Stimulated activated CD4-positive, alpha-beta T cell treated with anti-CD3 and anti-CD28 coated beads, Interleukin-15, amount 100 ng/mL, for 1 hour (primary cell): ENCODE measurements at places on chromosomes 4 and X.

GRCh38 chr4:36133658-36134057, 110.7 kb downstream of the ARAP2 start:
- DNase-seq = no peak

GRCh38 chr4:119735165-119735651, 106.6 kb upstream of the PDE5A start:
- DNase-seq = no peak

GRCh38 chr4:129379429-129379828, 283.5 kb downstream of the C4orf33 start:
- no peak for DNase-seq

DNA sequence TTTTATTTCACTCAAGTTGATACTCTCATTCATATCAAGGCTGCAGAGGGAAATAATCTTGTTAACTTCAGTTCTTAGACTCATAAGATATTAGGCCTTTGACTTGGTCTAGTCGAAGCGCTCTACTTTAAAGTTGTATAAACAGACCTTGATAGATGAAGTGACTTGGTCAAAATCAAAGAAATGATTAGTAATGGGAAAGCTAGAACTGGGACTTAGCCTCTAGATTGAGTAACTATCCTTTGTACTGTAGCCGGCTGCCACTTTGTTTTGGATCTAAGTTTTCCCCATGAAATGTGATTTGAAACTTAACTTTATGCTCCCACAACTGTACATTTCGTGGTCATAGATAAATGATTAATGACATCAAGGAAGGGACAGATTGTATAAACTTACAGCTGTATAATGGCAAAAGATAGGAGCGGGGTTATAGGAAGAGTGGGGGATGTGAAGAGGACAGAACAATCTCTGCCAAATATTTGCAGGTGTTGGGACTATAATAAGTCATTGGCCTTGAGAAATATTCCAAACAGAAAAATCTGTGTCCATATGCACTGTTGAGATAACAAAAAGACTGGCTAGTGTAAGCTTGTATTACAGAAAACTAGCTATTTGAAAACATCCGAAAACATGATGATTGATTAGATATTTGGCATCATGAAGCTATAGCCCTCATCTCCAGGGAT, 17.2 kb downstream of the MID2 start:
- no peak for DNase-seq

DNA sequence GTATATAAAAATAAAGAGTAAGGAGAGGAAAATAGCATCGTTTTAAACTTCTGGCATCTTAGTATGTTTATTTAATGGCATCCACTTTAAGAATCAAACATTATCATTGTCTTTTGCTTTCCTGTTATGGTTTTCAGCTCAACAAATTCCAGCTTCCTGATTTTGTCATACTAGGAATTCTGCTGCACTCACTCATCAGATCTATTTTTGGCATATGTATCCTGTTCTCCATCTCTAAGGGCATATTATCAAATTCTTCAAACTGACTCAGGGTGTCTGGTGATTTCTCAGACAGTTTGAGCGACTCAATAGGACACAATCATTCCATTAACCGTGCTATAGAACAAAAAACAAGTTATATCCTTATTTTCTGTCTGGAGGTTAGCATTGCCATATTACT, 248.5 kb upstream of the DIAPH2 start:
- no peak for DNase-seq

- no peak for DNase-seq
Measured at GRCh38 chr4:8906991-8907595, 35.5 kb upstream of the HMX1 start.

DNA sequence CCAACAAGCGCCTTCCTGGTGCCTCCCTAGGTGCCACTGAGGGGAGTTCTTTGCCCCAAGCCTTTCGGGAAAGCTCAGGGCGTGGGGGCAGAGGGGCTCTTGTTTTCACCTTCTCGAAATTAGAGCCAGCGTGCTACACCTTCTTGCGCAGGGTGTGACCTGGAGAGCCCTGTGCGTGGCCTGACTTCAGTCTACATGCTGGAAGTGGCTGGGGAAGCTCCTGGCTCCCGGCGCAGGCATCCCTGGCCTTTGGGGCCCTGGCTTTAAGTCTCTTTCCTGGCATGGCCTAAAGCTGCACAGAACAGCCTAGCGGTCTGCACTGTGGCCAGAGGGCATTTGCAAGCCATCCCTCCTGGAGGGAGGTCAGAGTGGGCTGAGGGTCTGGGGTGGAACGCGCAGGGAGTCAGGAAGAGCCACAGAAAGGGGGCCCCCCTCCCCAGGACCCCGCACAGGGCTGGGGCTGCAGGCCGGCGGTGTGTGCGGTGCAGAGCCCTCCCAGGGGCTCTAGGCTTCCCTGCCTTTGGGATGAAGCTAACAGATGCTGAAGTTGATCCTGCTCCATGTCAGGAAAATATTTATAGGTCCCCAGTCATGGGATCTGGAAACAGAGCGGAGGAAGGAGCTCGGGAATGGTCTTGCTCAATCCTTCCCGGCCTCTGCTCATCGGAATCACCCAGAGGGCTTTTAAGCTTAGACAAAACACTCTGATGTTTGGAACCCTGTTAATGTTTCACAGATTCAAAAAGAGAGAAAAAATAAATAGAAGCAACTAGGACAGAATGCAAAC, 781 bp upstream of the SPON2 start:
- DNase-seq = no peak

- DNase-seq = no peak
Measured at GRCh38 chr4:16278178-16278577, 51.9 kb upstream of the TAPT1 start.

- DNase-seq = no peak
Measured at GRCh38 chrX:102491766-102492165, 20.2 kb upstream of the TCP11X2 start.

- DNase-seq = no peak
Measured at GRCh38 chr4:137307806-137308205, 224.5 kb downstream of the PCDH18 start.

GRCh38 chrX:45295259-45295986, 94.7 kb upstream of the DIPK2B start:
- no peak for DNase-seq

- DNase-seq = no peak
Measured at GRCh38 chr4:86091201-86091600, 268.7 kb downstream of the MAPK10 start.

- no peak for DNase-seq
Measured at GRCh38 chr4:8097141-8097541, 61.5 kb downstream of the ABLIM2 start.

DNA sequence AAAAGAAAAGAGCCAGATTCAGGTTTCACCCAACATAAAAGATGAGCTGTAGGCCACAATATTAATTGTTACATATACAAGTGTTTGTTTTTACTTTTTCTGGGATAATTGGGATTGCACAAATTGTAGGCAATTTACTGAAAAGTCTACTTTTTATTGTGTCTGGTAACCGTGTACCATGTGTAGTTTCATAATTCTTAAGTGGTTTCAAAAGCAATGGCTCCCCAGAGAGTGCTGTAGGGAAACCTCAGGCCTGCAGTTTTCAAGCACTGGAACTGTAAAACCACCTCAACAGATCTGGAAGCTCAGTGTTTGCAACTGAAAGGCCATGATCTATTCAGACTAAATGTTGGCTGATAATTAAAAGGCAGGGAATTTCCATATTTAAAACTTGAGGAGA, 53.9 kb upstream of the MMAA start:
- DNase-seq = no peak

DNA sequence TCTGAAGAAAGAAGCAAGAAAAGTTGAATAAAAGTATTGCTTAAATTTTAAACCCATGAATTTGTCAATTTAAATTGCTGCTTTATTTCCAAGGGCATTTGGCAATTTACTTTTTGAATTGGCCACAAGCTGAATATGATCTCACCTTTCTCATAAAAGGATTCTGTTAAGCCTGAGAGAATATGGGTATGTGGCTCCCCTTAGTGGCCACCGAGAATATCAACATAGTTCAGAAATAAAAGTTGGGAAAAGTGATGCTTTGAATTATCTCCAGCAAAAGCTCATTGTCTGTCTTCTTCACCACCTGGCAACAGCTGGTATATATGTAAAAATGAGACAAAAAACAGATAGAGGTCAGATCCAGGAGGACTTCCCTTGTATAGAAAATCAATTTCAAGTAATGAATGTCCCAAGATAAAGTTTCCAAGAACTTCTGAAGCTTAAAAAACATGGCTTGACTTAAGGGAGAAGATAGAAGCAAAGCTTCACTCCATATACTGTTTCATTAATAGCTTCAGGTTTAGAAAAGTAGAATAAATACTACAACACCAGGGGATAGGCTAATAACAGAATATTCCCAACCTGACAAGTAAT, 290.7 kb upstream of the FAM241A start:
- no peak for DNase-seq

GRCh38 chrX:6614506-6614905, 79.6 kb upstream of the VCX3A start:
- no peak for DNase-seq

DNA sequence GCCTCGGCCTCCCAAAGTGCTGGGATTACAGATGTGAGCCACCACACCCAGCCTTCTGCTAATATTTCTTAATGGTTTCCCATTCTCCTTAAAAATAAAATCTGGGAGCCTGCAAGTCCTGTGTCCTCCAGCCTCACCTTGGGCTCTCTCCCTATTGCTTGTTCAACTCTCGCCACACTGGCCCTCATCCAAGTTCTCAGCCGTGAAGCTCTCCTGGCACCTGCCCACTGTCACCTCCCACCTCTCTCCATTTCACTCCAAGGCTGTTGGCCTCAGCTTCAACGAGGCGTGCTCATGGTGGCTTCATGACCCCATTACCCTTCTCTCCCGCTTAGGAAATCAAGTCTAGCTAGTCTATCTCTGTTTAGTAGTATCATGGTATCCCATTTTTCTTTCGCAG, 9.5 kb upstream of the ETNPPL start:
- DNase-seq = no peak

- no peak for DNase-seq
Measured at GRCh38 chr4:5021546-5021945, 2.3 kb upstream of the CYTL1 start.

DNA sequence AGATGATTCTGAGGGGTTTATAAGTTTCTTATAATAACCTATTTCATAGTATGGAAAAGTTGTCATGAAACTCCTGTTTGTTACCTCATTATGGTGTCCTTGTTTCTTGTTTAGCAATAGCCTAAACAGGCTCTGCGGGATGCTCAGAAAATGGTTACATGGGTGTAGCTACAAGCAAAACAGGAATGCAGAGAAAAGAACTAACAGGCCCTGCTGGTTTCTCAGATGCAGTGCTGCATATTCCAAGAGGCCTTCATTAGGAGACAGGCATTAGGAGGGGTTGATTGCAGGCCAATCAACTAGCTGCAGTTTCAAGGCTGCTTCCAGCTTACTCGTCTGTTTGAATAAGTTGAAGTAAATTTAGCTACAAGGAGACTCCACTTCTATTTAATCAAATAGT, 37.6 kb upstream of the HPGD start:
- DNase-seq = no peak

DNA sequence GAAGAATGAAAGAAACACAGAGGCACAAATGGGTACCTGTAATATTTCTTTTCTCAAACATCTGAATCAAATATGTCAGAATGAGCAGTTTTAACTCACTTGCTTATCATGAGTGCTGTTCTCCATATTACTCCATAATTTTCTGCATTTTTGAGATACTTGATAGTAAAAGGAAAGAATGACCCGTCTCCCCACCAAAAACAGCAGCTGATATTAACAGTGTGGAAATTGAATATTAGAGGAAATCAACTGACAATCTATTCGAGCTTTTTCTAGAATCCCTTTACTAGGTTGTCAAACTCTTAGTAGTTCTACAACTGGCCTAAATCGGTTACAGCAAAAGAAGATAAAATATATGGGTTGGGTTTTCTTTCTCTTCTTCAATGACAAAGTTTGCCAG, 49.9 kb upstream of the HELT start:
- no peak for DNase-seq

DNA sequence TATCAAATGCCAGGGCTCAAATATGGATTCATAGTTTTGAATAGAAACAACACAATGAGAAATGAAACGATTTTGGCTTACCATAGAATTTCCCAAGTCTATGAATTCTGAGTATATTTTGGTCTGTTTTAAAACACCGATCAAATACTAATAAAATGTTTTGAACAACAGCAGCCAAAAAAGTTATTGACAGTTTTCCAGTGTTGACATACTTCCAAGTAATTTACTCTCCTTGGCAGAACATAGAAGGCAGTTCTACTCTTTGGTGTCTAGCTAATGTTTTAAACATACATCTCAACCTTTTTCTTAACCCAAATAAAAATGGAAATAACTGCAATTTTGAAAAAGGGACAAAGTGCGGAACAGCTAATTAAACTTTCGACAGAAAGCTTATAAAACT, 1419.8 kb downstream of the ADGRL3 start:
- DNase-seq = no peak

GRCh38 chr4:115484479-115484878, 371.1 kb upstream of the NDST4 start:
- DNase-seq = no peak

DNA sequence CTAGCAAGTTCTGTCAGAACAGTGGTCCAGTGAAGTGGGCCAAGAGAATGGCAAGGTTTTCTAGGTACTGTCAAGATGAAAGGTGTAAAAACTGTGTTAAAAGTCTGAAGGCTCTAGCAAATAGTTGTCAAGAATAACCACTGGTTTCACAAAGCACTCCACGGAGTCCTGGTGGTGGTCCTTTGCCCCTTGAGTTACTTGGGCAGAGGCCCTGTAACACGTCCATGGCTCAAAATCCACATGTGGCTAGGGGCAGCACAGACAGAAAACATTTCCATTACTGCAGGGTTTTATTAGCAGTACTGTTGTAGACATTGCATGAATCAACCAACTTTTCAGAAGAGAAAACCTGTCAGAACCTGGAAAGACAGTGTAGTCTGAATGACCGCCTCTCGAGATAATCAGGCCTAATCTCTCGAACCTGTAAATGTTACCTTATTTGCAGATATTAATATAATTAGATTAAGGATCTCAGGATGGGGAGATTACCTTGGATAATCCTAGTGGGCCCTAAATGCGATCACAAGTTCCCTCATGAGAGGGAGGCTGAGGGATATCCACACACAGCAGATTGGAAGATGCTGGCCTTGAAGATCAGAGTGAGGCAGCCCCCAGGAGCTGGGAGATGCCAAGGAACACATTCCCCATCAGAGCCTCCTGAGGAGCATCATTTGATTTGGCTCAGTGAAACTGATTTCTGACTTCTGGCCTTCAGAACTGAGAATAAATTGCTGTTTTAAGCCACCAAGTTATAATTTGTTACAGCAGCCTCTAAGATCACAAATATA, 34.7 kb downstream of the ERVMER34-1 start:
- no peak for DNase-seq

- no peak for DNase-seq
Measured at GRCh38 chr4:148716431-148717052, 274.3 kb upstream of the NR3C2 start.

- DNase-seq = no peak
Measured at GRCh38 chr4:156309031-156309430, 355.4 kb upstream of the CTSO start.

- DNase-seq = no peak
Measured at GRCh38 chr4:54882616-54883015, 224.9 kb downstream of the KIT start.

GRCh38 chr4:11635342-11635741, 206.6 kb upstream of the HS3ST1 start:
- no peak for DNase-seq

GRCh38 chr4:48939785-48940184, 33.2 kb upstream of the OCIAD2 start:
- no peak for DNase-seq
